ENCODE measurements at places on chromosomes 13 and 19. TPM values are rescaled to one million over a fixed set of nuclear protein-coding genes. Genes with fewer than 3 reads are reported as not detected.

DNA sequence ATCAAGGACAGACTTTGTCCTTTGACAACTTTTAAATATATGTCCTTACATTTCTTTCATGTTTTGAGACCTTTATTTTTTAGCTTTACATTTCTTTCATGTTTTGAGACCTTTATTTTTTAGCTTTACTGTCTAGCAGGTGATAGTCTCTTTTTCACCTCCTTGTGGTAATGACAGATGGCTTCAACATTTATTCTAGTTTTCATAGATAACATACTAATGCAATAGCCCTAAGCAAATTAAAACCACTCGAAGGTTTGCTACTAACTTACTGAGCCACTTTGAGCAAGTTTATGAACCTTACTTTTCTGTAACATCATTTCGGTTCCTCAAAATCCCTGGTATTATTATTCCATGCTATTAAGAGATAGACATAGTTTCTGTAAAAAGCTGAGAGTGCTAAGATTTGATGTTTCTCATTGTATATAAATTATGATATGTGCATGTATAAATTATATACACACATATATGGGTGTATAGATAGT, 4.5 kb downstream of the DACH1 start:
- no peak overlapping the region for H3K27ac ChIP-seq
- H3K36me3 ChIP-seq = no peaks in the 10 kb centered on the region
- H3K4me3 ChIP-seq = no peak overlapping the region

GRCh38 chr13:74154981-74155380, 20.8 kb upstream of the KLF12 start:
- no peak overlapping the region for H3K27ac ChIP-seq
- no peaks in the 10 kb centered on the region for H3K27me3 ChIP-seq
- no peaks in the 10 kb centered on the region for H3K4me1 ChIP-seq
- DNase-seq = no peak
- no peak overlapping the region for H3K4me3 ChIP-seq

DNA sequence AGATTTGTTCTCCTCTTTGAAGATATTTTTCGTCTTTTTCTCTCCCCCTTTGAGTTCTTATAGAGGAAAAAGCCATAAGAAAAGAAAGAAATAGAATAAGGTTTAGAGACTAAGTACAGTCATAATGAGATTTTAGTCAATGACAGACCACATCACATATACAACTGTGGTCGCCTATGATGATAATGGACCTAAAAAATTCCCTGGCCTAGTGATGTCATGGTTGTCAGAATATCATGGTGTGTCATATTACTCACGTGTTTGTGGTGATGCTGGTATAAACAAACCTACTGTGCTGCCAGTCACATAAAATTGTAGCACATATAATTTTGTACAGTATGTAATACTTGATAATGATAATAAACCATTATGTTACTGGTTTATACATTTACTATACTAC, 1096.1 kb downstream of the OLFM4 start:
- H3K4me3 ChIP-seq = no peak overlapping the region
- H3K36me3 ChIP-seq = no peaks in the 10 kb centered on the region
- H3K4me1 ChIP-seq = no peaks in the 10 kb centered on the region

The NCCRP1 gene
- total RNA-seq = not detected

Data from activated B cell treated with CpG ODN at 0.5 μM for 24 hours (primary cell).